NCI-H1417 treated with DMSO at 0.1 percent for 48 hours (cell line): ENCODE measurements at places on chromosomes 11 and 22.

- no peak for DNase-seq
Observed at GRCh38 chr22:38739300-38740055, 16.3 kb downstream of the SUN2 start.

- peak; percentile 94 for DNase-seq
Observed at GRCh38 chr11:75639762-75640181, 29.1 kb downstream of the MAP6 start.

DNA sequence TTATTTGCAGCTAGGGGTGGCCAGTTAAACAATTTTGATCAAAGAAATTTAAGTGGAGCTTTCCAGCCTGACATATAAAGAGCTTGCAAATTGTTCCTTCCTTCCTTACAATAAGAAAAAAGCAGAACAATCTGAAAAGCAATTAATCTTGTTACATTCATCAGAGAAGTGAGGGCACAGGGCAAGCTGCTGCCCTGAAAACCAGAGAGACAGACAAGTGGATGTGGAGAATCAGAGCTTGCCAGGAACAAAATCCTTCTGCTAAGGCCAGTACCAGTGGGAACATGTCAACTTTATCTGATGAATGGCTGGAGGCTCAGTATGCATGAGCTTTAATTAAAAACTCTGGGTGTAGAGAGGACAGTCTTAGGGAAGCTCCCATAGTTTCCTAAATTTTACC lies 8.8 kb downstream of the CCDC179 start:
- no peak for DNase-seq

- DNase-seq = no peak
Observed at GRCh38 chr22:37619991-37620390, 11.4 kb downstream of the GGA1 start.

GRCh38 chr11:72764503-72764902 lies 12.3 kb upstream of the ARAP1 start:
- DNase-seq = peak; percentile 66

DNA sequence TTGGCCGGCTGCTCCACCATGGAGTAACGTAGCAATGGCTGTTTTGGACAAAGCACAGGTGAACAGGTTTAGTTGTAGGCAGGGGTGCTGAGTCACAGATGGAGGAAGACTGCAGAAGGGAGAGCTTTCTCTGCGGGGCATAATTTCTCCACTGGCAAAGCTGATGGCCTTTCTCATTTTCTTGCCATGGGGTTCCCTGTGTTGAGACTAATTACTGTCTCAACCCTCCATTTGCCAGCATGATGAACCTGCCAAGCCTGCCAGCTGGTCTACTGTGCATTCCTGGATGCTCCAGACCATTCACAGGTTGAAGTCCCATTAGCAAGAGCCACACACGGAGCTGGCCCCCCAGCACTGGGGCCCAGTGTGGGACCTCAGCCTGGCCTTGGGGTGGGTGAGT lies 202.4 kb downstream of the BARX2 start:
- no peak for DNase-seq

GRCh38 chr11:126426106-126426505 lies 70.6 kb downstream of the ST3GAL4 start:
- no peak for DNase-seq

GRCh38 chr22:44192098-44192815 lies 11.5 kb downstream of the PARVG start:
- DNase-seq = no peak

GRCh38 chr22:19177164-19178064 lies 1.1 kb downstream of the SLC25A1 start:
- no peak for DNase-seq

- no peak for DNase-seq
Observed at GRCh38 chr11:94511932-94512781, at the start of gene C11orf97. C11orf97 (plus strand) TSS chr11:94512461; CDS start chr11:94512529, 68 bp downstream.

GRCh38 chr11:22478169-22478568 lies 140.0 kb downstream of the SLC17A6 start:
- no peak for DNase-seq

DNA sequence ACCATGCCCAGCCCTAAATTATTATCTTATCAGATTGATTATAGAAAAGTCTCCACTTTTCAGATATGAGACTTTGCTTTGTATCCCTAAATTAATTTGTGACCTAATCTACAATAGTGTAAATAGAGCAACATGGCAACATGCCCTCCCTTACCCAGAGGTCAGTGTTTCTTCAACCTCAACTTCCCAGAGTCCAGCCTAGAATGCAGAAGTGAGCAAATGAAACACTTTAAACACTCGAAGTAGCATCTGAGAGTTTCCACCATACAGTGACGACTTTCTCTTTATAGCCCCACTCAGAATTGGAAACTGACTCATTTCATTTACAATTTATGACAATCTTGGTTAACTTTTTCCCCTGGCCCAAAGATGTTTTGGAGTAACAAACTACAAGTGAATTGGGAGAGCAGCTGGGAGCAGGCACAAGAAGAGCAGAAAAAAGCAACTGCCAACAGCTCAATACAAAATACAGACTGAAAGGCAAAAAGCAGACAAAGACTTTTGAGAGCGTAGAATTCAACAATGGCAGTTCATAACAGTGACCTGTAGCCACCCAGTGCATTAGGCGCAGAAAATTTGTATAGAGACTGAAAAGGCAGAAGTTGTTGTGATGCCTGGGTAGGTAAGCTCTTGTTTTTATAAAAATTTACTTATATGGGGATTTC lies 10.1 kb upstream of the BLID start:
- DNase-seq = no peak

GRCh38 chr22:27596133-27596870 lies 205.3 kb downstream of the MN1 start:
- DNase-seq = no peak

DNA sequence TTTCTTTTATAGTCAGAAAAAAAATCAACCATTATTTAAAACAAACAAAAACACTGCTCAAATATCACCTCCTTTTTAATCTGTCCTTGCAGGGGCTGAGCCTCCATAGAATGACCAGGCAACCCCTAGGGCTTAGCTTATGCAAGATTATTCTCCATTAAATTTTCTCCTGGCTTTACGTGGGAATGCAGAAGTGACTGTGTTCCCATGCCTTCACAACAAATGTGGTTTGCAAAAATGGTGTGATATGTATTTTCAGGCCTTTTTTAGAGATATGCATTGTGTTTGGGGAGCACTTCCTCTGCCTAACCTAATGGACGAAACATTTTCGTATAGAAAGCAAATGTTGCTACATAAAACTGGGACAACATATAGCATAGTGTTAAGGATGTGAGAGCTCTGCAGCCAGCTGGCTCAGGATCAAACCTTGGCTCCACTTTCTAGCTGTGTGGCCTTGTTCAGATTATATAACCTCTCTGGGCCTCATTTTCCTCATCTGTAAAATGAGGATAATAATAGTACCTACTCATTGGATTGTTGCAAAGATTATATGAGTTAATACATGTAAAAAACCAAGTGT lies 82.6 kb downstream of the PARVA start:
- DNase-seq = no peak

GRCh38 chr11:746289-747157 lies 741 bp upstream of the TALDO1 start:
- no peak for DNase-seq

- no peak for DNase-seq
Observed at GRCh38 chr11:58513747-58514367, 6.0 kb upstream of the OR5B21 start.
